ENCODE measurements at places on chromosomes 13 and 19.

GRCh38 chr13:96783511-96783910 lies 210.8 kb downstream of the OXGR1 start:
- no peak for DNase-seq

DNA sequence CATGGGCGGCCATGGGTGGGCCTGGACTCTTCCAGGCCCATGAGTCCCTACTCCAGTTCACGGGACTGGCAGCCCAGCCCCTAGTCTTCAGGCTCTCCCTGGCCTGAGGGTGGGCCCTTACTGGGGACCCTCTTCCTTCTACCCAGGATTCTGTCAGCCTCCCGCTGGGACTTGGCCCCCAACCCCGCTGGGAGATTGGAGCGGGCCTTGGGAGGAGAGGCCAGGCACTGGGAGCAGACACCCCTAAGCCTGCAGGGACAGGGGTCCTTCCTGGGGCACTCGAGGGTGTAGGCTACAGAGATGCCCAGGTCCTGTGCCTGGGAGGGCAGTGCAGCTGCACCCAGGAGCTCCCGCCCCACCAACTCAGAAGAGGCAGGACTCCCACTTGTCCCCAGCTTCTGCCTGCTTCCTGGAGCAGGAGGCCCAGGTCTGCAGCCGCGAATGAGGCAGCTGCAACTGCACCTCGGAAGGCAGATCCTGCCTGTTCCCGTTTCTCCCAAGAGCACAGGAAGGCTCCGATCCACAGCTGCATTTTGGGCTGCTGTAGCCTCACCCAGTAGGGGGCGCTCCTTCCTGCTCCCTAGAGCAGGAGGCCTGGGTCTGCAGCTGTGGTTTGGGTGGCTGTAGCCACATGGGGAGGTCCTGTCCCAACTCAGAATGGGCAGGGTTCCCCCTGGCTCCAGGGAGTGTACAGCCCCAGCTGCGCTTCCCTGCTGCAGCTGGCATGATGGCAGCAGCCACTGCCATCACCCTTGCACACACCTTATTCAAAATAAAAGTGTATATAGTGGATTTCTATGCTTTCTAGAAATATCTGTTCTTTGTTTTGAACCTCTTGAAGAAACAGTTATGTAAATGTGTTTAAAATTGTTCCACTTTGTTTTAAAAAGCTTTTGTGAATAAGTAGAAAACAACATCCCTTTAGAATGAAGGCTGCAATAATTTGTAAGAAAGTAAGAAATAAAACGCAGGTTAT lies 46.8 kb downstream of the TEX26 start:
- no peak for DNase-seq

GRCh38 chr13:43026262-43026661 lies 2.9 kb downstream of the DNAJC15 start:
- no peak for DNase-seq

GRCh38 chr13:84917252-84917878 lies 881.9 kb downstream of the SLITRK6 start:
- no peak for DNase-seq

DNA sequence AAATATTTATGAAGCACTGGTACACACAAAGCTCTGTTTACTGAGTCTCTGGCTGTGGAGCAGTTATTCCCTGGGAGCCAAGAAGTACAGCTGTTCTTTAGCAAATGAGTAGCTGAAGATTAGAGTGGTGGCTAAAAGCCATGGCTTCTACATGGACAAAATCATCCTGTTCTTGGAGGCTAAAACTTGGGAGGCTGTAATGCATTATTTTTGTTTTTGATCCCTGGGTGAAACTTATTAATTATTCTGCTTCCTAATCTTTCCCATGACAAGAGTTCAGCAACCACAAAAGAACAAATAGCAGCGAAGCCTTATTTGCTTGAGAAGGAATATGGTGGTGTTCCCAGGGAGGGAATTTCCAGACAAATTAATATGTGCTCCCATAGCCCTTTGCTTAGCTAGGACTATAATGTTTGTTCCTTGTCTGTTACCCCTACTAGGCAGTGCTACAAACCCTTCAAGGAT lies 109.5 kb downstream of the DCT start:
- no peak for DNase-seq

GRCh38 chr19:743168-743687 lies 7.7 kb upstream of the MISP start:
- DNase-seq, result no peak

GRCh38 chr13:31853643-31854326 lies 114.5 kb downstream of the RXFP2 start:
- no peak for DNase-seq

DNA sequence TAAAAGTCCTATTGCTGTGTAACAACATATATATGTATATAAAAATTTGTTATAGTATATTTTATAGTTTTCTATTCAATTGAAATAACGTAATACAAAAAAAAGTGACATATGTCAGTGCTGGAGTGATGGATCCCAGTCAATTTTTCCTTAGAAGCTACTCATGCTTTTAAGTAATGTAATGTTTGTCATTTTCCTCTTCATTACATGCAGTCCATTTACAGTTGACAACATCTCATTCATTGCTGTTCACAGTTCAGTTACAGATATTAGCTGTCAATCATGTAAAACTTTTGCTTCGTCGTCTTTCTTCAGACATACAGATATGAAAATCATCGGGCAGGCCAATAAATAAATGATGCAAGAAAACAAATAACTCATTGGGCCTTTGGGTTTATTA lies 525.1 kb upstream of the PRR20A start:
- DNase-seq, result no peak

DNA sequence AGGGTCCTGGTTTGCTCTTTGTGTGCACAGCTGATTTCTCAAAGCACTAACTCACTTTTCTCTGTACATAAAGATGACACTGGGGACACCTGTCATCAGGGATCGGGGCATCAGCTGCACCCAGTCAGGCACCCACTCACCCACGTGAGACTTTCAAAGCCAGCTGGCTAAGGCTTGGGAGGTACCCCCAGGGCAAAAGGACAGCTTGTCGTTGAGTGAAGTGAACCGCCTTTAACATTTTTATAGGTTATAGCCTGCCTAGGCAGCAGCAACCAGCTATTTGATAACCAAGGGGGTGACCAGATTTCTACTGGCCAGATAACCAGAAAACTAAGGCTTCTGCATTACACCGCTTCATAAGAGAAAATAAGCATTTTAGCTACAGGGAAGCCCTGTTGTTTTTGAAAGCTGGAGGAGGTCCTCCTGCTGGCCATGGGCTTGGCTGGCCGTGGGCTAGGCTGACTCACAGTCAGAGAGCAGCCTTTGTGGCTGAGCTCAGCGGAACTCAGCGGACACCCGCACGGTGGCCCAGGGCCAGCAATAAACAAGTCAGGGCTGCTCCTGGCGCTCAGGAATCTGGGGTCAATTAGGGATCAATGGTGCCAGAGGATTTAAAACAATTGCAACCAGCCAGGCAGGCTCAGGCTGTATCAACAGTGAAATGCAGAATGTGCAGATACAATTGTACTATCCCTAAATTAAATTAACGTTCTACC lies 57.1 kb downstream of the ALOX5AP start:
- no peak for DNase-seq

- DNase-seq, result no peak
Observed at GRCh38 chr13:73820688-73821087, 313.5 kb downstream of the KLF12 start.

DNA sequence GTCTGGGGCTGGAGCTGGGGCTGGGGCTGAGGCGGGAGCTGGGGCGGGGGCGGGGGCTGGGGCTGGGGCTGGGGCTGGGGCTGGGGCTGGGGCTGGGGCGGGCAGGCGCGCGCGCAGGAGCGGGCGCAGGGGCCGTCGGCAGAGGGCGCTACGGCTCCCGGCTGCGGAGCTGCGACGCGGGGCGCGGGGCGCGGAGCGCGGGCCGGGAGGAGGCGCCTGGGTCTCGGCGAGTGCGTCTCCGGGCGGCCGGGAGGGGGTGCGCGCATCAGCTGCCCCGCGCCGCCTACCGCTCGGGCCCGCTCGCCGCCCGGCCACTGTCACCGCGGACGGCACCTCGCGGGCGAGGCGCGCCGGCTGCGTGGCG lies 422 bp upstream of the MTUS2 start:
- no peak for DNase-seq

DNA sequence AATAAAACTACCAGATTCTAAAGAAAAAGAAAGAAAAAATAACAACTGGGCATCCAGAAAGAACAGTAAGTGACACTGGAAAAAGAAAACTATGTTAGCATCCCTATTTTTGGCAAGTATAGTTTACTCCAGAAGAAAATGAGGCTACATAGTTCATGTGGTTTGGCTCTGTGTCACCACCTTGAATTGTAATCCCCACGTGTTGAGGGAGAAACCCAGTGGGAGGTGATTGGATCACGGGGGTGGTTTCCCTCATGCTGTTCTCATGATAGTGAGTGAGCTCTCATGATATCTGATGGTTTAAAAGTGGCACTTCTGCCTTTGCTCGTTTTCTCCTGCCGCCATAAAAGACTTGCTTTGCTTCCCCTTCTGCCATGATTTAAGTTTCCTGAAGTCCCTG lies 76.9 kb downstream of the ITGBL1 start:
- no peak for DNase-seq

DNA sequence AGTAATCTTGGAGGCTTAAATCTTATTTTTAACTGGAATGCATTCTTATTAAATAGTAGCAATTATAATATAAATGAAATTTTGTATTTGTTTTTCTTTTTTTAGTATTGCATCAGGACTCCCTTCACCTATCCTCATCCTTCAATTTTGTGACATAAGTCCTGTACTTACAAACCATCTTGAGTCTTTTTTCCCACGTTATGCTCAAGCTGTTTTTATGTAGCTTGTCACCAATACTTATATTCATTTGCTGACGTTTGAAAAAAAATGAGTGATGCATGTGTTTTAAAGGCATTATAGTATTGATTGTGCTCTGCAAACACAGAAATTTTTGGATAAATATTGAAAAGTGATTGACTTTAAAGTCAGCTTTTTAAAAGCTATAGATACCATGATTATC lies 888 bp downstream of the GPR18 start:
- no peak for DNase-seq

DNA sequence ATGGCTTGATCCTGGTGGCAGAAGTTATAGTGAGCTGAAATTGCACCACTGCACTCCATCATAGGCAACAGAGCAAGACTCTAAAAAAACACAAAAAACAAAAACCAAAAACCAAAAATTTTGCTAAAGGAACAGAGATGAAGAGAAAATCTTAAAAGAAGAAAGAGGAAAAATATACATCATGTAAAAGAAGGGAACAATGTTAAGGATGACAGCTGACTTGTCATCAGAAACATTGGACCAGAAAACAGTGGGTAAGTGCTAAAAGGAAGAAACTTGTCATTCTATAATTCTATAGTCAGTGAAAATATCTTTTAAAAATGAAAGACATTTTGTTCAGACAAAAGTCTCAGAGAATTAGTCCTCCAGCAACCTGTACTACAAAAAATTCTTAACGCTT lies 93.8 kb downstream of the WASF3 start:
- no peak for DNase-seq

DNA sequence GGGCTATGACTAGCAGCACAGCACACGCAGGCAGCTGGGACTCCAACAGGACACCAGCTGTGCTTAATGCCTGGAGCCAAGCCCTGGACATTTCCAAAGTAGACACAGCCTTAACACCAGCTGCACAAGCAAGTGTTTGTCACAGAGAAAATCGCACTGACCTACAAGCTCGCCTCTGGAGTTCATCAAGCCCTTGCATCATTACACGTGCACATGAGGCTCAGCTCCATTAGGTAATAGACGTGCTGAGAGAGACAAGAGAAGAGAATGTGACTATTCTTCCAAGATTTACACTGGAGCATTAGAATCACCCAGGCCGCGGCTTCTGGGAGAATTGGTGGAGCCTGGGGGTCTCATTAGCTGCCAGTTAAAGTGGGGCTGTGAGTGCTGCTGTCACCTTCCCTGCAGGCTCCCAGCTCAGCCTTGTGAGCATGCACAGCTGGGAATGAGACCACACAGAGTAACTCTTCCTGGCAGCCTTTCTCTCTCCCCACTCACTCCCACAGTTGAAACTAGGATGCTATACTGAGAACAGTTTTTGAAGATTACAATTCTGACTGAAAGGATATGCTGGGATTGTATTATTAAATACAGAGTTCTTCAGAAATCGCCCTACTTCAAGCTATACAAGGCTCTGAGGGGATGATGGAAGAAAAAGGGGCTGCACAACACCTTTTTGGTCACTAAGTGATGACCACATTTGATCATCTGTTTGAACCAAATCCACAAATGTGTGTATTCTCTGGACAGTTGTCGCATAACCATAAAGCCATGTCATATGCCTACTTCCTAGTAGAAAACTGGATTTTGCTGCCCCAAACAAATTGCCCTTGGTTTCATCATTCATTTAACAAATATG lies 10.5 kb downstream of the STOML3 start:
- no peak for DNase-seq

GRCh38 chr13:75285310-75285709 lies 196.7 kb downstream of the TBC1D4 start:
- DNase-seq, result no peak

- no peak for DNase-seq
Observed at GRCh38 chr13:102212729-102213128, 189.1 kb downstream of the FGF14 start.

GRCh38 chr19:39360599-39360998 lies 18.4 kb downstream of the SAMD4B start:
- DNase-seq, result no peak

DNA sequence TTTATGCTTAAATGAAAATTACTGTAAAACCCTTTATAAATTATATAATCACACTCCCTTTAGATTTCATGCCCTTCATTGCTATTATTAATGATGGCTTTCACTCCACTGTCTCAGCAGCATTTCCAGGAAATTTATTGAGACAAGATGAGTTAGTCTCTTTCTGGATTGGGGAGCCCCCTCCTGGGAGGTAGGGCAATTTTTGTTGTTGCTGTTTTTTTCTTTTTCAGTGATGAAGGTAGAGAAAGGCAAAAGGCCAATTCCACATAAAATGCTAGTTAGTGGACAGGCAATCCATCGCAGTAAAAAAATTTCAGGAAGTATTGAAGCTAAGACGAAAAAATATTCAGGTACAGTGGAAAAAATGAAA lies 80.2 kb downstream of the TEX26 start:
- no peak for DNase-seq

DNA sequence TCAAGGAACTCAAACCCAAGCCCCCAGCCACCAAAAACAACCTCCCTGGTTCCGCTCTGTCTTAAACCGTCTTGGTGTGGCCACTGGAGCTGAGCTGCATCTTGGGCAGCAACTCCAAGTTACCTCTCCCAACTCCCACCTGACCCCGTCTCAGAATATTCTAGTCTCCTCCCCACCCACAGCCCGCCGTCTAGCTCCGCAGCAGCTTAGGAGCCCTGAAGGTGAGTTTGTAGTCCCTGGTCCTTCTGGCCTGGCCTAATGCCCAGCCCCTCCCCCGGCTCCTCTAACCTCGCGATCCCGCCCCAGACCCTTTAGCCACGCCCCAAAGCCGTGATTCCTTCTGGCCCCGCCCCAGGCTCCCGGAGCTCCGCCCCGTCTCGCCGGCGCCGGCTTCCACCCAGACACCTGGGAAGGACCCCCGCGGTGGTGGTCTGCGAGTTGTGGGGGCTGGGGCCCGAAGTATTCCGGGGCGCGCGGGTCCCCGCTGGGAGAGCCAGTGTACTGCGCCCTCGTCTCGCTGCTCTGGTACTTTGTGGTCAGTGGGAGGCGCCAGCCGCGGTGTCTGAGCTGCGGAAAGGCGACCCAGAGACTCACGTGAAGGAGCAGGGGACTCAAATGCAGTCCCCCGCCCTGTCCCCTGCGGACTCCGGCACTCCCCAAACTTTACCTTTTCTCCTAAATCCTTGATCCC lies 2.5 kb upstream of the LHB start:
- no peak for DNase-seq

- no peak for DNase-seq
Observed at GRCh38 chr19:4715529-4716221, 8.0 kb downstream of the DPP9 start.

GRCh38 chr13:113397608-113398425 lies 33.9 kb upstream of the GRTP1 start:
- no peak for DNase-seq
